ENCODE measurements at places on chromosomes 7 and 10. TPM values are rescaled to one million over a fixed set of nuclear protein-coding genes. Genes with fewer than 3 reads are reported as not detected.

LRRTM3 gene
- total RNA-seq = 0.24 TPM

SNCG gene
- total RNA-seq = 54.0 TPM

UTF1 gene
- not detected for total RNA-seq

CALCR gene
- total RNA-seq = not detected

CPA4 gene
- 107 TPM for total RNA-seq

MMP21 gene
- total RNA-seq = not detected

ABCA13 gene
- total RNA-seq = 3.4 TPM

STEAP1B gene
- 0.17 TPM for total RNA-seq

All from mammary epithelial cell (primary cell).